ENCODE measurements at places on chromosomes 3 and 15.

GRCh38 chr3:189726277-189726676, 95.1 kb downstream of the TP63 start:
- no peak for DNase-seq

DNA sequence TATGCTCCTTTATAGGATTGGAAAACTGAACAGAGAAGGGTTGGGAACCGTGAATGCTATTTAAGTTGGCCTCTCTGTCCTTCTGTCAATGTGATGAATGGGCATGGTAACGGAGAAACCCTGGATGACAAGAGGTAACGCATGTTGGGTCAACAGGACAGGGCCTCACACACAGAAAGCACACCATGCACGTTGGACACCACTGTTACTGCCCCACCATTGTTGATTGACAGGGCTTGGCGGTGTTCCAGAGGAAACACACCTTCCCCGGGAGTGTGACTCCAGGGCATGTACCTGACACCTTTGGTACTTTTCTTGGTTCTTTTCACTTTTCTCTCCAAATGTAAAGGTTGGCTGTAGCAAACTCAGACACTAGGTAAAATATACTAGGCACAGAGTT, 548.5 kb downstream of the OCA2 start:
- DNase-seq = no peak

DNA sequence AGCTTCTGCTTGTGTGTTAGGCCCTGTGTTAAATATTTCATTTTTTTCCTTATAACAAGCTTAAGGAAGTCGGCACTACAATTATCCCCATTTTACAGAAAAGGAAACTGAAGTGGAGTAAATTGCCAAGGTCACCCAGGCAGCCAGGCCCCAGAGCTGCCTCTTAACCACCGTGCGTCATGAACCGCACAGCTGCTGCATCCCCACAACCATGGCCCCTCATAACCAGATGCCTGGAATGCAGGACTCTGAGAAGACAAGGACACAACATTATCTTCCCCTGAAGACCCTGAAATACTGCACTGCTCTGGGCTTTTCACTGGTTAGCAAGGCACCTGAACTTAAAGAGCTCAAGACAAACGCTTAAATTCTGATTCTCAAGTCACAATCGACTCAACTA, 14.6 kb downstream of the LRIG1 start:
- DNase-seq = no peak

- no peak for DNase-seq
Measured at GRCh38 chr3:58308728-58309127, 2.4 kb downstream of the HTD2 start.

Data from brain pericyte (primary cell).